Activated T-cell treated with anti-CD3 and anti-CD28 coated beads, Interleukin-2, amount 50 U/mL, for 72 hours (primary cell): ENCODE measurements at places on chromosomes 16 and 17.

DNA sequence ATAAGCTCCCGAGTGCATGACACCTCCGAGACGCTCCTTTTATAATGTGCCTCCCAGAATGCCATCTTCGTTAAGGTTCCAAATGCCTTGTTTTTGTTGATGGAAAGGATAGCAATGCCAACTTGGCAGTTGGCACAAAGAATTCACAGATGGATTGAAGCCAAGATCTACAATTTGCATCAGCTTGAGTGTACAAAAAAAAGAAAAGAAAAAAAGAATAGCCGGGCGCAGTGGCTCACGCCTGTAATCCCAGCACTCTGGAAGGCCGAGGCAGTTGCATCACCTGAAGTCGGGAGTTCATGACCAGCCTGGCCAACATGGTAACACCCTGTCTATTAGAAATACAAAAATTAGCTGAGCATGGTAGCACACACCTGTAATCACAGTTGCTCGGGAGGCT, 7.6 kb downstream of the TBC1D16 start:
- DNase-seq, result no peak

DNA sequence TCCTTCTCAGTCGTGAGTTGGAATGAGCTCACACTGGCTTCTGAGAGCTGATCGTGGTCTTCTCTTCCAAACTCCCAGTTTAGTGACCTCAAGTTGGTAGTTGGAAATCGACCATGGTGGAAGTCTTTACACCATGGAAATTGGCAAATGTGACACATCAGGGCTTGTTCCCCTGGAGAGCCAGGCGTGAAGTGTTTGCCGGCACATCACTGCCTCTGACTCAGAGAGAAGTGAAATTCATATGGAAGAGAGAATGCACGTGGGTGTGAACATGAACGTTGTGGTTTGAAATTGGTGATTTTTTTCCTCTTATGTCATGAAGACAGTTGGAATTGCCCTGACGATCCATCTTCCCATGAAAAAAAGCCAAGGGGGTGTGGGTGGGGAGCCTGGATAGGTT, 47.4 kb downstream of the AXIN2 start:
- DNase-seq, result no peak

GRCh38 chr17:44219616-44220212, at the start of gene UBTF:
Gene UBTF, minus strand, starts transcription at chr17:44219675. Its CDS starts 1,446 bp downstream, at chr17:44218229.
- peak; percentile 82 for DNase-seq

- no peak for DNase-seq
Measured at GRCh38 chr17:66275651-66276050, 26.8 kb upstream of the PRKCA start.

GRCh38 chr16:84673203-84673535, 24.9 kb downstream of the KLHL36 start:
- DNase-seq, result no peak

DNA sequence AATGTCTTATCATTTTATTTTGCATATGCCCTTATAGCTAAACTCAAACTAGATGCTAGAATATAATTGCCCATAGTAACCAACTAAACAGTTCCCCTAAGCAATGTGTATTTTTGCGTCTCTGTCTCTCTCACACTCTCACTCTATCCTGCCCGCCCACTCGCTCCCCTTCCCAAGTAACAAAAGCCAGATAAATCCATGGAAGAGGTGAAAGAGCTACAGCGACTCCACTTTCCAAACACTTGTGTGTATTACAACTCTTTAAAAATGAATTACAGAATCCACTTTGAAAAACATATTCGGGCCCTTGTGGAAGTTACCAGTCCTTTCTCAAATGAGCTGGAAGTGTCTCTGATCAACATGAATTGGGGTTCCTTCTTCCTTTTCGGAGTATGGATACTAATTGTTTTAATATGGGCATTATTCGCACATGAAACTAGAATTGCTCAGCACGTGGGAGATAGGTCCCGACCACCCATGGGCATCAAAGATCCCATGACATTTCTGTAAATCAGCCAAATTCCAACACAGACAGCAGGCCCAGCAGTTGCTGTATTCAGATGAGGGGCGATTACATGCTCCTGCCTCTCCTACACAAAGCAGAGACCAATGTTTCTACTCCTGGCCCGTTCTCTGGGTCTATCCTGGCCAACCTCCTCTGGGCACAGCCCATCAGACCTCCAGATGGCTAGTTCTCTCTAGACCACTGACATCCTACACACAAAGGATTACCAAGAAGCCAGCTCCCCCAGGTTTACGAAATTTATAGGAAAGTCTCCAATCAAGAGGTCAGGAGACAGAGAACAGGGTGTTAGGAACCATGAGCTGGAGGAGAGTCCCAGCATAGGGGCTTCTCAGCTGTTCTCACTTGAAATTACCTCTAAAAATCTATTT, 121.5 kb downstream of the ZFHX3 start:
- DNase-seq, result no peak

DNA sequence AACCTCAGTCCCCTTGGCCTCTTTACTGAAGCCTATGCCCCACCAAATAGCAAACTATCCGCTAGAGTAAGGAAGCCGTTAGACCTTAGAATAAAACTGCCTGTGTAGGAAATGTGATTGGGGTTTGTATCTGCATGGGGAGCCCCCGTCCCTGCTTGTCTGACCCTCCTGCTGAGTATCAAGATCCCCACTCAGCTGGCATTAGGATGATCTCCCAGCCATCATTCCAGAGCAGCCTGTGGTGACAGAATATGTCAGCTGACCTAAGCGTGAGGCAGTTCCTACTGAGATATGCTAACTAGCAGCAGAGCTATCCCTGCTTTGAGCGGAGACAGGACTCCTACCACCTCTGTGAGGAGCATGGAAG, 645 bp upstream of the GFOD2 start:
- DNase-seq, result peak; percentile 20

GRCh38 chr17:41663451-41664171, 25.1 kb upstream of the EIF1 start:
- DNase-seq, result no peak

DNA sequence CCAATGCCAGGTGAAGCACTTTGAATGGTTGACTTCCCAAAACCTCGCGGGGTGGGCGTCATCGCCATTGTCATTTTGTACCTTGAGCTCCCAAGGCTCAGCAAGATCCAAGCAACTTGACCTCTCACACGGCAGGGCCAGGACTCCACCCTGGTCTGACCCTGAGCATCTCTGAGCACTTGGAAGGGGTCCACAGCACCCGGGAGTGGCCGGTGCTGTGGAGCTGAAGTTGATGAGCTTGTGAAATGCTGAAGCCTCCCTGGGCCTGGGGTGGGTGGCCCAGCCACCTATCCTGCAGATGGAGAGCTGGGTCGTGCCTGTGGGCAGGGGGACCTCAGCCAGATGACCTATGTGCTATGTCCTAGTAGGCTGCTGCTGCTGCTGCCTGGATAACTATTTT, 283.3 kb upstream of the FOXF1 start:
- no peak for DNase-seq

DNA sequence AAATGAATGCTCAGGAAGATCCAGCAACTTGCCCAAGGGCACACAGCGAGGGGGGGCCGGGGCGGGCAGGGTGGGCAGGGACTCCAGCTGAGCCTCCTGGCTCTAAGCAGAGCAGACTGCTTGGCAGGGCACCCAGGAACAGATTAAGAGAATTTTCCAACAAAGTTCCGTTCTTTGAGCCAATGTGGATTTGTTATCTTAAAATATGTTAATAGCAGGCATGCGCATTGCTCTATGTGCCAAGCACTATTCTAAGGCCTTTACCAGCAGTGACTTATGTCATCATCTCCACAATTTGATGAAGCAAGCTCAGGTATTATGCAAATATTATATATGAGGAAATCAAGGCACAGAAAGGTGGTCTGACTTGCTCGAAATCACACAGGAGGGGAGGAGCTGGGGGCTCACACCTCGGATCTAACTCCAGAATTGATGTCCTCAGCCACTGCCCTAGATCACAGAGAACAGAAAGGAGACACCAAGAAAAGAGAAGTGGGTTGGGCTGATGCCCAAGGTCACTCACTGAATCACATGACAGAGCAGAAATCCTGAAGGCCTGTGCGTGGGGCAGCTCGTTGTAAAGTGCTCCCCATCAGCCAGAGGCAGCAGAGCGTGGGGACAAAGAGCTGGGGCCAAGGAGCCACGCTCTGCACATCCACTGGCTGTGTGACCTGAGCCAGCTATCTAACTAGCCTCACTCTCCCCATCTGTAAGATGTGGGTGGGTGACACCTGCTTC, 23.2 kb upstream of the MEAK7 start:
- no peak for DNase-seq
